Activated CD4-positive, alpha-beta memory T cell treated with anti-CD3 and anti-CD28 coated beads for 36 hours (primary cell): ENCODE measurements at places on chromosomes 12 and 14. TPM values are rescaled to one million over a fixed set of nuclear protein-coding genes. Genes with fewer than 3 reads are reported as not detected.
A peak's percentile ranks its signal among the peaks of the same experiment; 100 is the strongest.

Gene TCL1B
- not detected for total RNA-seq

Gene TMEM233
- total RNA-seq: not detected

Gene NFKBIA
- 390 TPM for total RNA-seq

Gene ANO4
- total RNA-seq: not detected

Gene TEP1
- 49.3 TPM for total RNA-seq

DNA sequence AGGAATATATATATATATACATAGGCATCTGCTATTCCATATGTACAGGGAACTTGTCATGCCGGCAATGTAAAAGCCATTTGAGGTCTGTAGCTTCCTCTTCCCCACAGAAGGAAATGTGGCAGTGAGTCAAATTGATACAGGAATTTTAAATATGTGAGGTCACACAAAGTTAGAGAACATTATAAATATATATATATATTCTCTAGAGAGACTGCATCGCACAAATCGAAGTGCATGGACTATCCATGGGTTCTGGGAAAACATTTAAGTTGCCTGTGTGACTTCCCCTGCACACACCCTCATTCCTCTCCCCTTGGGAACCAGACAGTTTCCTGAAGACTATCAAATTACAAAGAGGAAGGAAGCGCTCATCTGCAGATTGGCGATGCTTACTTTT is 100.9 kb upstream of the CCDC91 start:
- DNase-seq: no peak

GRCh38 chr12:30622509-30622908 is 73.2 kb downstream of the IPO8 start:
- peak; percentile 12 for DNase-seq

GRCh38 chr14:37437490-37437889 is 157.6 kb downstream of the FOXA1 start:
- no peak for DNase-seq

DNA sequence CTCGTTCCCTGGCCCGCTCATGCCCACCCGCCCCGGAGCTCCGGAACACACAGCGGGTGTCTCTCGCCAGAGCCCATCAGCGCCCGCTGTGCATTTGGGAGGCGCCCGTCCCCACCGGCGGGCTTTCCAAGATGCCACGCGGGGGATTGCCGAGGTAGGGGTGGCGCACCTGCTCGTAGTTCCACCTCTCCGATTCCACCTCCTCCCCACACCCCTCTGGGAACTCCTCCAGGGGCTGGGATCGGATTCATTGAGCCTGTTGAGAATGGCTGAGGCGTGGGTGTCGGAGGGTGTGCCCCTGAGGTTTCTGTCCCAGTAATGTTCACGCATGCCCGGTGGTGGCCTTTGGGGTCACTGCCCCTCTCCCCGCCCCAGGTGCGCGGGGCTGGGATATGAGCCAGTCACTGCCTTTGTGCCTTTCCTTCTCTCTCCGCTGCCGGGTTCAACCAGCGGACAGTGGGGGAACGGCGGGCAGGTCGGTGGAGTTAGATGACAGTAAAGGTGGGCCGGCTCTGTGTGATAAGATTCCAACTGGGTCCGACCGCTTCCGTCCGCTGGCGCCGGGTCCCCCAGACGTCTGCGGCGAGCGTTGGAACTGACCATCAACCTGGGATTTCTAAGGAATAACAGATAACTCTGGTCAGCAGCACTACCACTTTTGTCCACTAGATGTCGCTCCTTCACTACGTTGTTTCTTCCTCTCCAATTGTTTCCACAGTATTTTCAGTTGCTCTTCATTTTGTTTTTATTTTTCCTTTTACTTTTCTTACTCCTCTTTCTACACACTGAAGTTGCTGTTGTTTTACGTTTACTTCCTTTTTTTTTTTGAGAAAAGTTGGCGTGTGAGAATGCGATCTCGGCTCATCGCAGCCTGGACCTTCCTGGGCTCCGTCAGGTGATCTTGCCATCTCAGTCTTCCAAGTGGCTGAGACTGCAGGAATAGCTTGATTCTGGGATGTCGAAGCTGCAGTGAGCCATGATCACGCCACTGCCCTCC is 178.1 kb upstream of the ALG10B start:
- peak; percentile 65 for DNase-seq

- DNase-seq: no peak
These were observed 240.0 kb downstream of the BMP4 start for GRCh38 chr14:53716578-53716977.

- DNase-seq: peak; percentile 67
These were observed at the start of gene PALS1 for GRCh38 chr14:67241411-67242167. PALS1 (plus strand) TSS chr14:67241435; CDS start chr14:67279171, 37,736 bp downstream.

GRCh38 chr12:761256-761655 is 8.9 kb downstream of the WNK1 start:
- DNase-seq: no peak

- no peak for DNase-seq
These were observed 1247.4 kb downstream of the LRFN5 start for GRCh38 chr14:42854061-42854460.

- no peak for DNase-seq
These were observed 67.2 kb downstream of the TTC9 start for GRCh38 chr14:70708717-70709570.

DNA sequence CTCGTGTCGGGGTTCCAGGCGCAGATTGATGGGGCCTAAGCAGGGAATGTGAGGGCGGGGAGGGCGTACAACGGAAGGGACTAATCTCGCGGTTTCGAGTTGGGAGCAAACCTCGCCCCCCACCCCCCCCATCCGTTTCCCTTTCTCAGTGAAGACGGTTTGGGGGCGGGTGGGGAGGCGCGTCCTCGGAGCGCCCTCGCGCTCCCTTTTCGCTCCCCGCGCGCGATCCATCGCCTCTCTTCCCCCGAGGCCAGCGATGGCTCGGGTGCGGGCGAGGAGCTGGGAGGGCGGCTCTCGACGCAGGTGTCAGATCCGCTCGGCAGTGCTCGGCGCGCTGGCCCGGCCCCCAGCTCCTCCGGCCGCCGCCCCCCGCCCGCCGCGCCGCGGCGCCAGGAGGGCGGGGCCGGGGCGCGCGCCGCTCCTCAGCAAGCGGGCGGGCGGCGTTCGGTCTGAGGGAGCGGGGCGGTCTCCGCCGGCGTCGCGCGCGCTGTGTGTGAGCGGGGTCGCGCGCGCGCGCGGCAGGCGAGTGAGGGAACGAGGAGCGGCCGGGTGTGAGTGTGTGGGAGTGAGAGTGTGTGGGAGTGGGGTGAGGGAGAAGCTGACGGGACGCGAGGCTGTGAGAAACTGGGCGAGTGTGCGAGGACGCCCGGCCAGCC is at the start of gene RIMKLB:
RIMKLB (plus strand) TSS at position 516 of the 656 bp plus-strand sequence. CDS start 15,876 bp downstream, outside the sequence.
- DNase-seq: peak; percentile 76
